Activated naive CD8-positive, alpha-beta T cell treated with anti-CD3 and anti-CD28 coated beads, Interleukin-2, amount 10 ng/mL, durations not matched to agents 7 days and 5 days (primary cell): ENCODE measurements at places on chromosomes 7 and 10.

DNA sequence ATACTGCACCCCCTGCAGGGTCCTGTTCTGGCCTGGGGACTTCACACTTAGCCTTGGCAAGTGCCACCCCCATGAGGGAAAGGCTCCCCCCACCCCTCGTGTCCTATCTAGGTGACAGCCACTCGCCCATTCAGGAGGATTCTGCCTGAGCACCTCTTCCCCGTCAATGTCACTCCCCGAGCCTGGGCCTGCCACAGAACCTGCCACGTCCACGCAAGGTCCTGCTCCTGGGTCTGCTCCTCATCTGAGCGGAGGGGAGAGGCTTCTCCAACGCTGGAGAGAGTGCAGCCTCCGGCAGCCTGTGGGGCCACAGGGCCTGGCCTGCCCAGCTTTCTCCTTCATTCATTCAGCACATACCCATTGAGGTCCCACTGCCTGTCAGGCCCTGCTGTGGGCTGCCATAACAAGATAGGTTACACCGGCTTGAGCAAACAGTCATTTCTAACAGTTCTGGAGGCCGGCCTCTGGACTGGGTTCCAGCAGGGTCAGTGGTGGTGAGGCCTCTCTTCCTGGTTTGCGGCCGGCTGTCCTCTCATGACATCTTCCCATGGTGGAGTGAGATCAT lies 92.0 kb upstream of the RET start:
- no peak overlapping the region for H3K4me3 ChIP-seq
- DNase-seq = no peak
- H3K36me3 ChIP-seq = no peaks in the 10 kb centered on the region

GRCh38 chr10:63384001-63384400 lies 81.8 kb downstream of the JMJD1C start:
- H3K27ac ChIP-seq = no peak overlapping the region
- no peak for DNase-seq
- H3K27me3 ChIP-seq = no peaks in the 10 kb centered on the region
- H3K4me1 ChIP-seq = peaks cover 25% of the 10 kb centered on the region

- H3K27ac ChIP-seq = no peak overlapping the region
- DNase-seq = no peak
- no peaks in the 10 kb centered on the region for H3K27me3 ChIP-seq
- no peak overlapping the region for H3K4me3 ChIP-seq
Measured at GRCh38 chr10:97508342-97508741, 9.6 kb downstream of the UBTD1 start.

GRCh38 chr10:124756156-124756903 lies 12.2 kb upstream of the FAM53B start:
- peaks cover 9% of the 10 kb centered on the region for H3K4me1 ChIP-seq
- no peak overlapping the region for H3K27ac ChIP-seq
- peaks cover 16% of the 10 kb centered on the region for H3K36me3 ChIP-seq
- no peak for DNase-seq
- no peaks in the 10 kb centered on the region for H3K27me3 ChIP-seq

- no peaks in the 10 kb centered on the region for H3K27me3 ChIP-seq
- H3K27ac ChIP-seq = no peak overlapping the region
- H3K36me3 ChIP-seq = no peaks in the 10 kb centered on the region
- DNase-seq = no peak
Measured at GRCh38 chr7:153509768-153510167, 542.4 kb upstream of the DPP6 start.

GRCh38 chr7:105346593-105347322 lies 42.0 kb downstream of the SRPK2 start:
- peaks cover 27% of the 10 kb centered on the region for H3K4me1 ChIP-seq
- H3K27me3 ChIP-seq = no peaks in the 10 kb centered on the region
- H3K27ac ChIP-seq = no peak overlapping the region

- no peak for DNase-seq
- H3K27ac ChIP-seq = no peak overlapping the region
- no peaks in the 10 kb centered on the region for H3K4me1 ChIP-seq
- no peaks in the 10 kb centered on the region for H3K36me3 ChIP-seq
Measured at GRCh38 chr10:126932516-126932915, 27.3 kb downstream of the DOCK1 start.

GRCh38 chr7:24422441-24423010 lies 138.5 kb downstream of the NPY start:
- no peak for DNase-seq
- no peaks in the 10 kb centered on the region for H3K4me1 ChIP-seq
- H3K27ac ChIP-seq = no peak overlapping the region
- no peaks in the 10 kb centered on the region for H3K36me3 ChIP-seq
- peaks cover 9% of the 10 kb centered on the region for H3K27me3 ChIP-seq

DNA sequence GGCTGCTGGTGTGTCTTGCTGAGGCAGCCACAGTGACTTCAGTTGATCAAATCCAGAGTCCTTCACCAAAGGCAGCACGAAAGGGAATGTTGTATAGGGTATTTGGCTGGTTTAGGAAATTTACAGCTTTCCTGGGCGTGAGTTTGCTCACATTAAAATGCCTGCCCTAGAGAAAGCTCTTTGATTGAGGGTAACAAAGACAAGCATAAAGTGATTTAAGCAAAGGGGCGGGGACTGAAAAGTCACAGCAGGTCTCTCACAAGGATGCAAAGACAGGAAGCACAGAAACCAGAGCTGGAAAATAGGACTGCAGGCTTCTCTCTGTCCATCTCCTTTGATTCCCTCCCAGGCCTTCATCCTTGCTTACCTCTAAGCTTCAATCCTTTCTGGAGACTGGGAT lies 139.2 kb downstream of the ELMO1 start:
- no peak for DNase-seq
- no peaks in the 10 kb centered on the region for H3K27me3 ChIP-seq
- peak overlapping the region; percentile 32 for H3K4me3 ChIP-seq
- peak overlapping the region; percentile 77 for H3K27ac ChIP-seq

DNA sequence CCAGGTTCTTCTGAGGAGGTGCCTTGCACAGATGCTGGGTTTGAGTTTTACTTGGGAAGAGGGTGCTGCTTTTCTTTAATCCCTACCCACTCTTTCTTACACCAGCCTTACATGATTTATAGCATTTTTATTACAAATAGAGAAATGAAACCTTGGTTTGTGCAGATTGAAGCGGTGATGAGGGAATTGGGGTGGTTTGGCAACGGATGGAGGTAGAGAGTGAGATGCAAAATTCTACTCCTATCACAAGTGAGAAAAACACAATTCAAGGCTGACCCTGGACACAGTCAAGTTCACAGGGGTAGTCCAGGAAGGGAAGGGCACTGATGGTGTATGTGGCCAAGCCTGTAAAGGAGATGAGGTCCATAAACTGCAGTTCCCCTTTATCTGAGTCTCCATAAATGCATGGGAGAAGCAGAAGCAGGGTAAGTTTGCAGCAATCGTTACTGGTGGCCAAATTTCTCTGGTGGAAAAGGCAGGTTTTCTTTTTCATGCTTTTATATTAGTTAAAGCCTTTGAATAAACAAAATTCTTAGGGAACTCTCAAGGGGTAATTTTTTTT lies 214.3 kb downstream of the JAZF1 start:
- H3K27ac ChIP-seq = no peak overlapping the region
- H3K27me3 ChIP-seq = peaks cover 12% of the 10 kb centered on the region
- no peak overlapping the region for H3K4me3 ChIP-seq
- peaks cover under 1% of the 10 kb centered on the region for H3K36me3 ChIP-seq
- peaks cover 3% of the 10 kb centered on the region for H3K4me1 ChIP-seq
- no peak for DNase-seq

GRCh38 chr7:103134836-103135554 lies 13.9 kb downstream of the NAPEPLD start:
- H3K27me3 ChIP-seq = no peaks in the 10 kb centered on the region
- no peak for DNase-seq
- no peak overlapping the region for H3K4me3 ChIP-seq
- H3K27ac ChIP-seq = no peak overlapping the region
- peaks cover 4% of the 10 kb centered on the region for H3K36me3 ChIP-seq
- no peaks in the 10 kb centered on the region for H3K4me1 ChIP-seq

DNA sequence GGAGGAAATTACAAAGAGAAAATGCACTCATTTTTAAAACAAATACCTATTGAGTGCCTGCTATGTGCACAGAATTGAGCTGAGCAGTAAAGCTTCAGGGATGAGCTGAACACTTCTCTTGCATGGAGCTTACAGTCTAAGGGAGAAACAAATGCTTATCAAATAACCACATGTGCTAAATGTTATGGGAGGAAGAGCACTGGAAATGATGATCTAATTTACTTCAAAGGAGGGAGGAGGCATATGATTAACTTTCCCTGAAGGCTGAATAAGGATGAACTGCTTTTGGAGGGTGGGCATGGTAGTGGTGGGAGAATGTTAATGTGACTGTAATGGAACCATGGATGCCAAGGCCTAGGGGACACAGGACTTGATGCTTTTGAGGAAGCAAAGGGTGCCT lies 168.2 kb downstream of the POU6F2 start:
- no peaks in the 10 kb centered on the region for H3K4me1 ChIP-seq
- no peak overlapping the region for H3K4me3 ChIP-seq
- H3K27me3 ChIP-seq = peaks cover 2% of the 10 kb centered on the region
- DNase-seq = no peak
- H3K36me3 ChIP-seq = no peaks in the 10 kb centered on the region
- H3K27ac ChIP-seq = no peak overlapping the region

DNA sequence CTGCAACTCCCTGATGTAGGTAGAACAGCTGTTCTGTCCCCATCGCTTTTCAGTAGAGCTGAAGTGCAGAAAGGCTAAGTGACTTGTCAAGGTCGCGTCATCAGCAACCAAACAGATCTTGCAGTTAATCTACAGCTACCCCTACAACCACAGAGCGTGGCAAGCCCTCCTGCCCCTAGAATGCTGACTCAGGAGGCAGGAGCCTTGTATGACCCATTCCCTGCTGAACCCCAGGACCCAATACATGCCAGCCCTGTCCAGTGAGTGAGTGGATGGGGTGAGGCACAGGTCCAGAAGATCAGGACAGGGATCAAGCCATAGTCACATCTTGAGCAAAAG lies 26.6 kb upstream of the GJD4 start:
- H3K4me3 ChIP-seq = no peak overlapping the region
- H3K36me3 ChIP-seq = peaks cover 13% of the 10 kb centered on the region
- peaks cover 2% of the 10 kb centered on the region for H3K27me3 ChIP-seq
- DNase-seq = no peak
- peaks cover 2% of the 10 kb centered on the region for H3K4me1 ChIP-seq
- no peak overlapping the region for H3K27ac ChIP-seq

- peaks cover 24% of the 10 kb centered on the region for H3K27me3 ChIP-seq
- DNase-seq = no peak
- no peak overlapping the region for H3K4me3 ChIP-seq
- H3K27ac ChIP-seq = no peak overlapping the region
- no peaks in the 10 kb centered on the region for H3K4me1 ChIP-seq
- H3K36me3 ChIP-seq = no peaks in the 10 kb centered on the region
Measured at GRCh38 chr10:9244864-9245263, 1190.4 kb downstream of the GATA3 start.

DNA sequence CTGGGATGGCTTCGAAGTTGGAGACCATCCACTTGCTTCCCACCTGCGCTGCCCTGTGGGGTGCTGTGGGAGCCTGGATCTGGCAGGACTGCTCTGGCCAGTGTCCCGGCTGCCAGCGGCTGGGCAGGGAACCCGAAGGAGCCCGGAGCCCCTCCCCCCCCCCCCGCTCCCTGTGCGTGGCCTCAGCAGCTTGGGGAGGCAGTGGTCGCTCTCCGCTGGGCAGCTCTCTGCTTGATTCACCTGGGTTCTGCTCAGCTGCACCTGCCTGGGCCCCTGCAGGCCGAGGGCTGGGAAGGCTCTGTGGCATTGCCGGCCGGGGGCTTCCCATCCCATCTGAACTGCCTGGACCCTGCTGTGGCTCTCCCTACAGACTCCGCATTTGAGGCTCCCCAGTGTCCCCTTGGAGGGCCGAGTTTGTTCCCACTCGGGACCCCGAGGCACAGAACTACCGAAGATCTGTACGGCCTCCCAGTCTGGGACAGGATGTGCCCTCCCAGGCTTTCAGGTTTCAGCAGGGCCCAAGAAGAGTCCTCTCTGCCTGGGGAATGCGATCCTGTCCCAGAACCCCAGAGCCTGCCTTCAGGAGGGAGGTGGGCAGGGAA lies 525.1 kb downstream of the TCERG1L start:
- no peak for DNase-seq
- H3K36me3 ChIP-seq = no peaks in the 10 kb centered on the region
- no peak overlapping the region for H3K4me3 ChIP-seq
- no peaks in the 10 kb centered on the region for H3K27me3 ChIP-seq

GRCh38 chr7:85974176-85974575 lies 669.5 kb upstream of the GRM3 start:
- no peaks in the 10 kb centered on the region for H3K27me3 ChIP-seq
- H3K36me3 ChIP-seq = no peaks in the 10 kb centered on the region
- H3K27ac ChIP-seq = no peak overlapping the region
- no peaks in the 10 kb centered on the region for H3K4me1 ChIP-seq
- no peak for DNase-seq
- H3K4me3 ChIP-seq = no peak overlapping the region

DNA sequence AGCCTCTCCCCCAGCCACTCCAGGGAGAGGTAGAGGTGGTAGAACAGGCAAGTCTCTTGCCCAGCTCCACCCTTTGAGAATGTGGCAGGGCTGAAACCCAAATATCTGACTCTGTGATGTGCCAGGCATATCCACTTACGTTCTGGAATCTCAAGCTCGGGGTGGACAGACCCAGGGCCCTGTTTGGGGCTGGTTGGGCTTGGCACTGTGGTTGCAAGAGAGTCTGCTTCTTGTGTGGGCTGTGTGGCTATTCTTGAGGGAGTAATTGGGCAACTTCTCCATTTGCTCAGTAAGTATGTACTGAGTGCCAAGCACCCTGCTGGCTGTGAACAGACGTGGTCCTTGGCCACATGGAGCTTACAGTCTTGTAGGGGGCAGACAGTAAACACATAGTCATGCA lies 4.7 kb downstream of the UBTD1 start:
- H3K27ac ChIP-seq = no peak overlapping the region
- DNase-seq = no peak
- H3K27me3 ChIP-seq = peaks cover 35% of the 10 kb centered on the region
- no peak overlapping the region for H3K4me3 ChIP-seq
- peaks cover 10% of the 10 kb centered on the region for H3K4me1 ChIP-seq

DNA sequence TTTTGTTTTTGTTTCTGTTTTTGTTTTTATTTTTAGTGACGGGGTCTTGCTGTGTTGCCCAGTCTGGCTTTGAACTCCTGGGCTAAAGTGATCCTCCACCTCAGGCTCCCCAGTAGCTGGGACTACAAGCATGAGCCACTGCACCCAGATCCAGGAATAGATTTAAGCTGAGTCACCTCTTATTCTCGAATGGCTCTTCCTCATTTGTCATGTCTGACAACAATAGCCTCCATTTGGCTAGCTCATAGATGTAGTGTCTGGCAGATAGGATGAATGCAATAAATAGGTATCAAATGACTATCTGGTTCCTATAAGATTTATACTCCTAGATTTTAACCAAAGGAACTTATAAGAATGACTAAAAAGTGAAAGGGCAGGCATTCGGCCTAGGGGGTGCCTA lies 172.9 kb downstream of the TMEM26 start:
- no peak overlapping the region for H3K4me3 ChIP-seq
- H3K4me1 ChIP-seq = peaks cover 4% of the 10 kb centered on the region
- peaks cover 30% of the 10 kb centered on the region for H3K27me3 ChIP-seq
- DNase-seq = no peak

DNA sequence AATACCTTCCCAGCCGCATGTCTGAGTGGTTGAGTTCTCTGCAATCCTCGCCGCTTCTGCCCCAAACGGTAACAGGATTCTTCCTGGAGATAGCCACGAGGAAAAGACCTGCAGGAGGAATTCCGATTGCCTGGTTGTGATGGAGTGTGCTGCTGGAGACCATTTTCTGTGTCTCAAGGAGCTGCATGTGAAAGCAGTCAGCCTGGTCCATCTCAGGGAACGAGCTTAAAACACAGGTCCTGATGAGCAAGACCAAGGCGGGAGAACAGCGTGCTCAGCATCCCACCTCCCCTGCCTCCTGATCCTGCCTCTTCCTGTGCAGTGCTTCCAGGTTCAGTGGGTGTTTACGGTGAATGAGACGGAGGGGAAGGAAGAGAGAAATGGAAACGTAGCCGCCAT lies 26.5 kb downstream of the VIPR2 start:
- H3K4me3 ChIP-seq = no peak overlapping the region
- H3K27me3 ChIP-seq = peaks cover 6% of the 10 kb centered on the region
- peak; percentile 2 for DNase-seq
- no peak overlapping the region for H3K27ac ChIP-seq
